ENCODE measurements at places on chromosomes 1 and 21. TPM values are rescaled to one million over a fixed set of nuclear protein-coding genes. Genes with fewer than 3 reads are reported as not detected.
A peak's percentile ranks its signal among the peaks of the same experiment; 100 is the strongest.

GRCh38 chr1:7421471-7422075, 349.5 kb upstream of the VAMP3 start:
- DNase-seq: no peak

The TRIM45 gene
- total RNA-seq: 1.1 TPM

GRCh38 chr21:36321325-36322082, 1.5 kb downstream of the MORC3 start:
- DNase-seq: no peak

The LEPR gene
- 10.2 TPM for total RNA-seq

- DNase-seq: no peak
Measured at GRCh38 chr1:47388030-47388890, 27.8 kb upstream of the FOXE3 start.

The PODN gene
- total RNA-seq: 0.60 TPM

The LCE3D gene
- not detected for total RNA-seq

The PYHIN1 gene
- total RNA-seq: not detected

DNA sequence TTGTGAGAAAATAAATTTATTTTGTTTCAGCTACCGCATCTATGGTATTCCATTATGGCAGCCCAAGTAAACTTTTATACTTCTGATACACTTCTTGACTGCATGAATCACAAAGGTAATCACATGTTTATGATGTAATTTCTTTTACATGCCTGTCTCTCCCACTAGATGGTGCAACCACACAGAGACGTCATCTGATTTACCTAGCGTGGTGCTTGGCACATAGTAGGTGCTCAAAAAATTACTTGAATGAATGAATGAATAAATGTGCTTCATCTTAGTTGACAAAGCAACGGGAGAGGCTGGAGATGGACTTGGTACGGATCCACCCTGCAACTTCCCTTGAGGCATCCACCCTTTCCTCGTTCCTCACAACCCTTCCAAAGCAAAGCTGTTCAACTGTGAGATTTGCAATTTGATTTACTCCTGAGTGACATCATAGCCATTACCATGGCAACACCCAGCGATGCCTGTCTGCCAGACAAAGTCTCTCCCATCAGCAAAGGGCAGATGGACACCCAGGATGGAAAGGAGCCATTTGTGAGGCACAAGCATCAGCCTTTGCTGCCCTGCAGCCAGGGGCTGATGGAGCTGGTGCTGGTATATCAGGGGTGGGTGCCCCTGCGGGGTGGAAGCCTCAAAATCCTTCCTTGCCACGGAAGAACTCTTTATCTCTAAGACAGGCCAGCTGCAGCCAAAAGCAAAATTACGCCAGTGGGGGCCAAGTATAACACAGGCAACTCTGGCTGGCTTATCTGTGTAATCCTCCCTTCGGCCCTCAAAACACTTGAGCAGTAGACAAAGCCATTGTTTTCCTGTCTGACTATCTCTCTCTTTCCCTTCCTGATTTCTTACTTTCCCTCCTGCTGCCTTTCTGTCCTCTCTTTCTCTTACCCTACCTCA, 18.9 kb upstream of the VWA5B1 start:
- no peak for DNase-seq

DNA sequence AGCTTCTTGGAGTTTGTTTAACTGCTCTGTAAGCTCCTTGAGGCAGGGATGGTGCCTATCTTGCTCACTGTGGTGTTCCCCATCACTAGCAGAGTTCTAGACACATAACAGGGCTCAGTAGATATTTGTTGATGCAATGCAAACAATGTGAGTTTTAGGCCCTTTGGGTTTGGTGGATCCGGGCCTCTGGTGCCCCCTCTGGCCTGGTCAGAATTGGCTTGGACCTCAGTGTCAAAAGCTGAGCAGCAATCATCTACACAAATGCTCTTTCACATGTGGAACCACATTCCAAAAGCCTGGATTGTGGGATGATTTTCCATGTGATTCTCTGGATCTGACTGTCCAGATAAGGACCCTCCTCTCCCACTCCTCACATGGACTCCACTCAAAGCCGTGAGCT, 53.4 kb upstream of the BCAR3 start:
- no peak for DNase-seq

The RGS1 gene
- total RNA-seq: not detected

The RXFP4 gene
- 0.14 TPM for total RNA-seq

- no peak for DNase-seq
Measured at GRCh38 chr1:242017580-242018233, 18.8 kb upstream of the MAP1LC3C start.

- DNase-seq: no peak
Measured at GRCh38 chr1:52636721-52637695, 4.0 kb downstream of the SHISAL2A start.

DNA sequence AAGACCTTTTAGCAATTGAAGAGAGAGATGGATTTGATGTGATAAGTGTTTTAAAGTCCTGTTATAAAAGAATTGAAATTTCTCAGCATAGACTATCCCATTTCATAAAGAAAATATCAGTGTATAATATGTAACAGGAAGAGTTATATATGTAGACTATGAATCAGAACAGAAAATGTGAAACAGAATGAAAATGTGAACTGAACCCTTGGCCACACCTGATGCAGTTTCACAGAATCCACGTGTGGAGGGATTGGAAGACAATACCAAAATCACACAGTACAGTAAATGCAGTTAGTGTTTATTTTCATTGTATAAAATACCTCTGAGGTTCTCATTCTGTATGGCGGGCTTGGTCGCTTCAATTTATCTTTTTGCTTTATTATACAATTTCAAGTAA, 9.9 kb upstream of the SLAMF1 start:
- DNase-seq: no peak

DNA sequence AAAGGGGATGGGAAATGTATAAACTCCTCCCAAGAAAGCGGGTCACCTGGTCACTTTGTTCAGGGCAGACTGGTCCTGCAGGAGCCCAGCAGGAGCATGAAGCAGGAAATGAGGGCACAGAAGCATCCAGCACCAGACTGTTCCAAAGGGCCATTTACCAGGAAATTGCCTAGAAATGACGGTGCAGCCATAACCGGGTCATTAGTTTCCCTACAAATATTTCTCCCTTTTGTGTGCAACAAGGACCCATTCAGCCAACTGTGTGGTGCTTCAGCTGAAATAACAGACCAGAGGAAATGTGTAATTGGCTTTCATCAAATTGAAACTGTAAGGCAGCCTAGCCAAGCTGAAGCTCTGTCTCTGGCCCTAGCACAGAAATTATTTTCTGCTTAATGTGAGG, 7.6 kb upstream of the CTTNBP2NL start:
- DNase-seq: peak; percentile 78

- no peak for DNase-seq
Measured at GRCh38 chr21:26332867-26333266, 162.3 kb upstream of the APP start.

DNA sequence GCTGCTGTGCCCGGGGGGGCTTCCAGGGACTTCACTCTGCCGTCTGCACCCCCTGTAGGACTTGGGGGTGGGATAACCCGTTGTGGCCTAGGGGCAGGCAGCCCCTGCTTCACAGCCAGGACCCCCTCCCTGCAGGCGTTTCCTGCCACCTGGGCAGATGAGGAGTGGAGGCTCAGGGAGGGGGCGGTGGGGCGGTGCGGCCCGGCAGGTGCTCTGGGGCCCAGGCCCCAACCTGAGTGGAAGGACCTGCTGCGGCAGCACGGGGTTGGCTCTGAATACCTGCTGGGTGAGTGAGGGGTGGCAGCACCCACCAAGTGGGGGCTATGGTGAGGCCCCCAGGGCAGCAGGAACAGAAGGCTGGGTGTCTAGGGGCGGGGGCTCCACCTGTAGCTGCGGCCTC, 78.6 kb upstream of the TTC34 start:
- DNase-seq: no peak

The SPRR1B gene
- not detected for total RNA-seq

- DNase-seq: no peak
Measured at GRCh38 chr1:154434346-154435085, 29.4 kb downstream of the IL6R start.

The IRF6 gene
- 24.3 TPM for total RNA-seq

The PDZK1IP1 gene
- total RNA-seq: not detected

- DNase-seq: no peak
Measured at GRCh38 chr1:118859999-118860398, 128.1 kb downstream of the TBX15 start.

The TMEM240 gene
- 2.2 TPM for total RNA-seq

DNA sequence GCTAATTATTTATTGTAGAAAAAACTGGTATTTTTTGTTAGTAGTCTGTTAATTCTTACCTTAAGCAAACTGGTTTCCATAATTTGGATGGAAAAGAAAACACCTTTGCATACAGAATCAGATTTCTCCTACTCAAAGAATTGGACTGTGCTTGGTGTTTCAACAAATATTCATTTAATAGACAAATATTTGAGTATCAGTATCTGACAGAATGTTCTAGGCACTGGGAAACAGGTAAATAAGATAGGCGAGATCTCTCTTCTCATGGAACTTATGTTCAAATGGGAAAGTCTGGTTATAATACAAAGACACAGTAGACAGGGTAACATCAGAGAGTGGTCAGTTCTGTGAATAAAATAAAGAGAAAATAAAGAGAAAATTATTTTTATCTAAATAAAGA, 119.9 kb downstream of the NOS1AP start:
- no peak for DNase-seq

- no peak for DNase-seq
Measured at GRCh38 chr1:213260311-213261075, 209.5 kb downstream of the RPS6KC1 start.

The FAM72B gene
- 6.9 TPM for total RNA-seq

- DNase-seq: no peak
Measured at GRCh38 chr21:45291613-45292398, 4.1 kb upstream of the POFUT2 start.

The OR2L3 gene
- not detected for total RNA-seq

The FCN3 gene
- not detected for total RNA-seq

The C4BPA gene
- not detected for total RNA-seq

GRCh38 chr1:111602974-111603373, 16.6 kb upstream of the RAP1A start:
- no peak for DNase-seq

The LCE2A gene
- total RNA-seq: not detected

GRCh38 chr1:91948501-91949355, 473 bp upstream of the BRDT start:
- no peak for DNase-seq

- no peak for DNase-seq
Measured at GRCh38 chr1:168842916-168843315, 113.9 kb upstream of the DPT start.

DNA sequence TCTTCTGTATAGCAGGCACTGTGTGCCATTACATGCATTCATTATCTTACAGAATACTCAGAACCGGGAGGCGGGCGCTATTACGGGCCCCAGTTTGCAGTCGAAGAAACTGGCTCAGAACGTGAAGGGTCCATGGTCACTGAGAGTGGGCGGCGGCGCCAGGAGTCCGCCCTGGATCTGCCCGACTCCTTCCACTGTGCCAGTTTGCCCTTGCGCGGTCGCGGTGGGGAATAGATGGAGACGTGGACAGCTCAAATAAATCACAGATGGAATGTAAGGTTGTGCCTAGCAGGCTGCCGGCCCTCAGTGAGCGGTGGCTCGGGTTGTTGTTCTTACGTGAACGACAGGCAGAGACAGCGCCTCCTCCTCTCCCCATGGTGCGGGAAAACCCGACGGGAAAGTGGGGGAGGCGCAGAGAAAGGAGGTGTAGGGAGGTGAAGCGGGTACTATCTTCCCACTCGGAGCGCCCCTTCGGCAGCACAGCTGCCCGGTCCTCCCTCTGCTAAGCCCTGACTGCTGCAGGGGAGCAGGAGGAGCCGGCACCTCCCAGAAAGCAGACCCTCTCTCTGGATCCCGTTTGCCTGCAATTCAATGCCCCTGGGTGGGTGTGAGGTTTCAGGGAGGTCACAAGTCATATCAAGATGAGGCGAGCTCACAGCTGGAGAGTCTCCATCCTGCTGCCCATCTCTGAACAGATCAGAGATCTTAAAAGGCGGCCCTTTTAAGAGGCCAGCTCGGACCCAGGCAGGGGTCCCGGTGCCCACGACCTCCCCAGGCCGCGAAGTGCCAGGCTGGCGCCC, 1.1 kb downstream of the COL9A2 start:
- no peak for DNase-seq

The ACTA1 gene
- total RNA-seq: not detected

- DNase-seq: no peak
Measured at GRCh38 chr1:43304314-43304681, 3.5 kb downstream of the TIE1 start.

The CDK18 gene
- total RNA-seq: not detected

GRCh38 chr1:116886291-116886878, 23.3 kb upstream of the PTGFRN start:
- DNase-seq: peak; percentile 37

- DNase-seq: no peak
Measured at GRCh38 chr1:234119431-234119830, 215.0 kb downstream of the SLC35F3 start.

DNA sequence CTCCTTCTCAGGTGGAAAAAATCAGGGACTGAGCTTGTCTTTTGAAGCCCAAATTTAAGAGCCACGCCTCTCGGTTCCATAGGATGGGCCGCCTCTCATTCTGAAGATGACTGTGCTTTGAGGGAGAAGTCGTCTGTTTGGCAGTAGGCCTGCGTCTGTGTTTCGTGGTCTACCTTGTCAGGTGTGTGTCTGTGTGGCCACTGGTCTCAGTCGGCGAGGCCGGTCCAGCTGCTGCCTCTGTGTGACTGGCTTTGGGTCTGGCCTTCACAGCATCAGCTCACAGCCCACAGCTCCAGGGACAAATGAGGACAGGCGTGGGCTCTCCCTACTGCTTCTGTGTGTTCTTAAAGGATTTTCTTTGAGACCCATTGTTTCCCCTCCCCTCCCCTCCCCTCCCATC, 50.3 kb downstream of the B3GALT5 start:
- DNase-seq: no peak

DNA sequence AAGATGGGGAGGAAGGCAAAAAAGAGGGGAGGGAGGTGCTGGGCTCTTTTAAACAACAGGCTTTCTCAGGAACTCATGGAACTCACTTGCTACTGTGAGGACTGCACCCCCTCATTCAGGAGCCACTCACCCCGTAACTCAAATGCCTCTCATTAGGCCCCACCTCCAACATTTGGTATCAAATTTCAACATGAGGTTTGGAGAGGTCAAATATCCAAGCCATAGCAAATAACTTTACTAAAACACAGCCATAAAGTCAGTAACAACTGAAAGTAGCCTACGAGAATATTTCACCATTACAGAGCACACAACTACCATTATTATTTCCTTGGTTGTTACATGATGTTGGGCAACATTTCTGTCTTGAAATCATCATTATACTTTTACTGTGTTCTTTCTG, 13.1 kb upstream of the DMRTB1 start:
- no peak for DNase-seq

DNA sequence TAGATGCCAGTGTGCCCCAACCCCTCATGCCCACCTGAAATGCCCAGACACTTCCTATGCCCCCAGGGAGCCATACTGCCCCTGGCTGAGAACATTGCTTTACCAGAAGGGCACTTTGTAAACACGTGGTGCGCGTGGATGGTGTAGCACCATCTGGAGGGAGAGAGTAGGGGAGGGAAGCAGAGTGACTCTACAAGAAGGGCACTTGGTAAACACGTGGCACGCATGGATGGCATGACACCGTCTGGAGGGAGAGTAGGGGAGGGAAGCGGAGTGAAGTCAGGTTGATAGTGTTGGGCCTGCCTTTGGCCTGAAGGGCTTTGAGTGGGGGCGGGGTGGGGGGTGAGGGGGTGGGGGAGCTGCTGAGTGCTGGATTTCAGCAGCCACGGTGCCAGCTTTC, 324.0 kb upstream of the VAMP3 start:
- no peak for DNase-seq

GRCh38 chr1:155463865-155464650, 98.5 kb downstream of the ASH1L start:
- DNase-seq: no peak

The OR2L13 gene
- total RNA-seq: not detected

GRCh38 chr1:174406421-174406820, 41.3 kb upstream of the GPR52 start:
- no peak for DNase-seq

GRCh38 chr1:58597076-58597475, 20.0 kb upstream of the TACSTD2 start:
- no peak for DNase-seq

The SELENON gene
- 33.2 TPM for total RNA-seq
